ENCODE measurements at places on chromosomes 3 and 15.

- DNase-seq = peak; percentile 19
These were observed 133.6 kb downstream of the TPRG1 start for GRCh38 chr3:189305412-189305811.

GRCh38 chr3:196661400-196661799 lies 21.9 kb downstream of the NRROS start:
- no peak for DNase-seq

GRCh38 chr3:14235003-14235911 lies 56.6 kb downstream of the LSM3 start:
- no peak for DNase-seq

DNA sequence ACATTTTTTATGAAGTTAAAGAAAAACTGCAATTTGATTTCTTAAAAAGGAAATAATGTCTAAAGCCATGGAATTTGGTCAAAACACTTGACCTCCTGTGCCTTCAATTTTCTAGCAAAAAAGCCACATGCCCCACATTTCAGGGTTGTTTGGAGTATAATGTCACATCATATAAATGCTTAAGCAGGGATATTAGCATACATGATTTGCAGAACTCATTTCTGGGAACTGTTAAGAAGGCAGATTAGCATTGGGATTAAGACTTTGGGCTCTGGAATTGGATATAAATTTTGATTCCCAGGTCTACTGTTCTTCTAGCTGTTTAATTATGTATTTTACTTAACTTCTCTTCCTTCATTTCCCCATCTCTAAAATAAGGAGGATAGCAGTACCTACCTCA lies 59.2 kb downstream of the CDIN1 start:
- DNase-seq = no peak

DNA sequence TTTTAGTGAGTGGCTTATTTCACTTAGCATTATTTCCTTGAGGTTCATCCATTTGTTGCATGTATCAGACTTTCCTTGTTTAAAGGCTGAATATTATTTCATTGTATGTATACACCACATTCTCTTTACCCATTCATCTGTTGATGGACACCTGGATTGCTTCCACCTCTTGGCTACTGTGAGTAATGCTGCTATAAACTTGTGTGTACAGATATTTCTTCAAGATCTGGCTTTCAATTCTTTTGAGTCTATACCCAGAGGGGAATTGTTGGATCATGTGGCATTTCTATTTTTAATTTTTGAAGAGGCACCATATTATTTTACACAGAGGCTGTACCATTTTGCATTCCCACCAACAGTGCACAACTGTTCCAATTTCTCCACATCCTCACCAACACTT lies 313.5 kb downstream of the RPLP1 start:
- DNase-seq = no peak

GRCh38 chr3:123379041-123379830 lies 69.7 kb downstream of the ADCY5 start:
- no peak for DNase-seq

DNA sequence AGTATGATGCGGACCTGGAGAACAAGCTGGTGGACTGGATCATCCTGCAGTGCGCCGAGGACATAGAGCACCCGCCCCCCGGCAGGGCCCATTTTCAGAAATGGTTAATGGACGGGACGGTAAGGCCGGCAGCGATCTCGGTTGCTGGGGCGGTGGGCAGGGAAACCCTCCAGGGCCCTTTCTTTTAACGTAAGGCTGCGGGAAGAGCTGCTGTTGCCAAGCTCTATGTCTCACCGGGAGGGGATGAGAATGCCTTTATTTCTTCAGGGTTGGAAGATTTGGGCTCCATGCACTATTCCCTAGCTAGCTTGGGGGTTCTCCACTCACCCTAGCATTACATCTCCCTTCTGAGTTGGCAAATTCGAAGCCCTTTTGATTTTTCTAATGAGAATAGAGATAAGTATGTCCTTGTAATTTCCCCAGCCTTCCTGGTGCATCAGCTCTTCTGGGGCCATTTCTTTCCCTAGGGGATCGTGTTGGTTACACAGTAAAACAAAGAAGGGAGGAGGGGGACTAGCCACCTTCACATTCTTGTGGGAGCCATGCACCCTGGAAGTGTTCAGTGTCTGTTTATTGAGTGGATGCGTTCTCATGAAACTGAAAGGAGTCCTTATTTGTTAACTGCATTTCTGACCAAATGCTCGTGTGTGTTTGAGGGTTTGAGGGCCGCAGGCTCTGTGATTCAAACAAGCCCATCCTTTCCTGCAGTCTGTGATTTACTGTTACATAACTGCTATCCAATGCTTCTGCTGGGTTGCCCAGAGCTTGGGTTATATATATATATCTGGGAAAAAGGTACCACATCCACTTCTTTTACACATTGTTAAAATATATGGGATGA lies 982 bp downstream of the TAGLN3 start:
- DNase-seq = no peak

- DNase-seq = peak; percentile 93
These were observed 165.2 kb upstream of the UMPS start for GRCh38 chr3:124565013-124565412.

- DNase-seq = no peak
These were observed 230.5 kb downstream of the MFSD1 start for GRCh38 chr3:159032311-159032710.

DNA sequence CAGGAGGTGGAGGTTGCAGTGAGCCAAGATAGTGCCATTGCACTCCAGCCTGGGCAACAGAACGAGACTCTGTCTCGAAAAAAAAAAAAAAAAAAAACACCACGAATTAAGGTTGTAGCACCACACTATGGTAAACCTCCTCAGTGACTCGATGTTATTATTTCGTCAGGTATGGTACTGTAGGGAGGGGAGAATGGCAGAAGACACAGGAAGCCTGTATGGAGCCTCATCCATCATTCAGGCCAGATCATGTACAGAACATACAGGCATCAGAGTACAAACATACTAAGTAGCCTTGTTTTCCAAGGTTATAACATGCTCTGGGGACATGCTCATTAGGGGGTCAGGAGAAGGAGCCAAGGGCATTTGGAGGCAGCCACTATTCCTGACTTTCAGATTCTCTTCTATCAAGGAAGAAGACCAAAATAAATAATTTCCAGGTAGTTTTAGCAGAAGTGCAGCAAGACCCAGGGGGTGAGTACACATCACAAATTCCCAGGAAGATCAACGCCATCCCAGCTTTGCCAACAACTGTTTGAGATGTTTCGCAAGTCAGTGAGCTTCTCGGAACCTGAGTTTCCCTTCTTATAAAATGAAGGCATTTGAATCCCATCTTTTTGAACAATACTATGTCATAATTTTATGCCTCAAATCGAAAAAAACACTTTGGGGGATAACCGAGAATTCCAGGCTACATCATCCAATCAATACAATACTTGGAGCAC lies 79.8 kb downstream of the FOXP1 start:
- peak; percentile 76 for DNase-seq

GRCh38 chr3:112653209-112653871 lies 12.4 kb upstream of the CCDC80 start:
- DNase-seq = peak; percentile 92

Data from adipocyte (in vitro differentiated cells).